ENCODE measurements at places on chromosomes 1 and 21.

GRCh38 chr1:231207437-231207836 lies 33.6 kb upstream of the GNPAT start:
- DNase-seq: no peak

- peak; percentile 88 for DNase-seq
Observed at GRCh38 chr21:37072274-37072987, 440 bp downstream of the PIGP start.

DNA sequence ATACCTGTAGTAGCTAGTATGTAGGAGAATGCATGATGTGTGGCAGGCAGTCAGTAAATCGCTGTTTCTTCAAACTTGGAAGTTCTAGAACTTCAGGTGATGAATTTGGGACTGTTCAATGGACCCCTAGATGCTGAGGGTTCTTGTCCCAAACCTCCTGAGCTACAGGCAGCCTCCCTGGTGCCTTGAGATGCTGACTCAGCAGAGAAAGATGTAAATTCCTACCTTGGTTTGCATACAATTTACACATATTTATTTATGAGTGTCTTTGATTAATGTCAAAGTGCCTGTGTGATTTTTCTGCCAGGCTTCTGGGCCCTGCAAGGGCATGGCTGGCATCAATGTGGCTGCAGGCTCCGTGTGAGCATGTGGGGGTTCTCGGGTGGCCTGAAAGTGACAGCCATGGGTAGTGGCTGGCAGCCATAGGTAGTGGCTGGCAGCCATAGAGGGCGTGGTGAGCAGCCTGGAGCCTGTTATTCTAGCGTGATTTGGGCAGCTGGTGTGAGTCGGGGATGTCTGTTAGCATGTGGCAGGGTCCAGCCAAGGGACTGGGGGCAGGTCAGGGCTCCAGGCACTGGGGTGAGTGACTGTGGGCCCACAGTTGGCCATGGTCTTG lies 13.2 kb upstream of the POU3F1 start:
- no peak for DNase-seq

GRCh38 chr1:47418681-47419325 lies 2.7 kb downstream of the FOXE3 start:
- DNase-seq: no peak

GRCh38 chr1:35605071-35605866 lies 32.2 kb downstream of the TFAP2E start:
- DNase-seq: no peak

DNA sequence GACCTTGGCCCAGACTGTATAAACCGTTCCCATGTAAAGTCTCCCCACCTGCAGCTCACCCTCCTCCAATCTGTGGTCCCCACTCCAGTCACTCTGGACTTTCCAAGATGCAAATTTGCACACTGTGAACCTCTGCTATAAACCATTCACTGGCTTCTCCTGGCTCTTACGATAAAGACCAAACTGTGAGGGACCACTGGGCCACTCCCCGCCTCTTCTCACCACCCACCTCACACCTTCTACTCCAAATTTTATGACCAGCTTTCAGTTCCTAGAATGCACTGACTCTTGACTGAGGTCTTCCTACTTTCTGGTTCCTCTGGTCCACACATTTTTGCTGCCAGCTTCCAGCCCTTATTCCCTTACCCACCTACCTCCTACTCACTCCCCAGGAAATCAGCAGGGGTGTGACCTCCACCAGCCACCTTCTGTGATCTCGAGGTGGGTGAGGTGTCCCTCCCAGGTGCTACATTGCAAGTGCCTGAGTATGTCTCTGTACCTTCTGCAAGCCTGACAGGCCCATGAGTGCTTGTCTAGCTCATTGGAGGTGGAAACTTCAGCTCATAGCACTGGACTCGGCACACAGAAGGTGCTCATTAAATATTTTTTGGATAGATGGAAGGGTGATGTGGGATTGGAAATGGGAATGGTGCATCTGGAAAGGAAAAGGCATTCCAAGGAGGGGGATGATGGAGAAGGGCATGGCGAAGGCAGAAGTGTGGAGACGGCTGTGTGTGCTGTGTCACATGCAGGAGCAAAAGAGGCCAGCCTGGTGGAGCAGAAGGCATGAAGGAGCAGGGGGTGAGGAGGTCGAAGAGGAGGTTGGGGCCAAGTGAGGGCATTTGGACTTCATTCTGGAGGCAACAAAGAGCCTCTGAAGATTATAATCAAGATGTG lies 15.6 kb upstream of the CSF1 start:
- DNase-seq: no peak

DNA sequence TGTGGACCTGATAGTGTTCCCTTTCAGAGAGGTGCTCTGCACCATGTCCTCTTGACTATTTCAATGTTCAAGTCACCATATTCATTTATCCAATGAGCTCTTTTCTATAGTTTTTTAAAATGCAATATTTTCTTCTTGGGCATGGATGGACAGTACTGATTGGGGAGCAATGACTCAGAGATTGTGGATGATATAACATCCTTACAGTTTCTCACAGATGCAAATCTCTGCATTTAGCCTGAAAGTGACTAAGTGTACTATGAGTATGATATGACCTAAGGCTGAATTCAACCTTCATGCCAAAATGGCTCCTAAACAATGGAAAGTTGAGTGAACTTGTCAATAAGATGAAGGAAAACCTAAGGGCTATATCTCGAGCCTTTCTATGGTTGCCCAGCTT lies 36.5 kb downstream of the C4BPA start:
- DNase-seq: no peak

- DNase-seq: no peak
Observed at GRCh38 chr1:78759881-78760280, 110.2 kb downstream of the IFI44 start.

DNA sequence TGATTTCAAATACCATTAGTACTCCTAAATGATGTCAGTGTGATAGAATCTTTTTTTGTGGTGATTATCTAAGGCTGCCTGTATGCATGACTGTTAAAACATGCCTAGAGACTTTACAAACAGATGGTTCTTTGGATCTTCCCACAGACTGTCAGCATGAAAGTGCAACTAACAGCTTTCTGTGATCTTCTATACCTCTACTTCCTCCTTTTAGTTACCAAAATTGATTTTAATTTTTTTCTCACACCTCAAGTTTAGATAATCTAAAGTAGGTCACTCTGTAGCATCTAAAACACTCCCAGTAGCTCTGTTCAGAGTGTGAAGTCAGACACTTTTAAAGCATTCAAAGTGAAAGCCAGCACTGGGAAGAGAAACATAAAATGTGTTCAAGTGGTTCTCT lies 534.5 kb downstream of the PTPRC start:
- no peak for DNase-seq

GRCh38 chr1:208030288-208031091 lies 119.6 kb upstream of the CD34 start:
- no peak for DNase-seq

- DNase-seq: no peak
Observed at GRCh38 chr1:68745451-68745850, 248.6 kb upstream of the DEPDC1 start.

GRCh38 chr1:7760245-7760644 lies 10.9 kb upstream of the VAMP3 start:
- no peak for DNase-seq

All from COR-L47 (cell line).